Activated CD4-positive, CD25-positive, alpha-beta regulatory T cell treated with anti-CD3 and anti-CD28 coated beads, Interleukin-2, amount 50 U/mL, for 72 hours (primary cell): ENCODE measurements at places on chromosomes 11 and 22.

DNA sequence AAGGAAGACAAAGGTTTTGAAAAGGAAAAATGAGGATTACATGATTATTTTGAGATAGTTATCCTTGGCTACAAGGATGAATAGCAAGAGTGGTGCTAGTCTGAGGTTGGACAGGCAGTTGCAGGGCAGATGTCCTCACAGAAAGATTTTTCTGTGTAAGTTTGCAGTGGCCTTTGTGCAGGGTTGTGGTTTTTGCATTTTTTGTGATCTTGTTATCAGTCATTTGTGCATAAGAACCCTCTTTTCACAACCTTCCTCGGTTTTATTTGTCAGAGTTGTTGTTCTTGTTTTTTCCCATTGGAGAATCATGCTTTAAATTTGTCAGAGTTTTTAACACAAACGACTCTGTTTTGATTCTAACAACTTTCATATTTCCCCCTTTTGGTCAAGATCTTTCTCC is 1.4 kb downstream of the CCDC134 start:
- no peak for DNase-seq

DNA sequence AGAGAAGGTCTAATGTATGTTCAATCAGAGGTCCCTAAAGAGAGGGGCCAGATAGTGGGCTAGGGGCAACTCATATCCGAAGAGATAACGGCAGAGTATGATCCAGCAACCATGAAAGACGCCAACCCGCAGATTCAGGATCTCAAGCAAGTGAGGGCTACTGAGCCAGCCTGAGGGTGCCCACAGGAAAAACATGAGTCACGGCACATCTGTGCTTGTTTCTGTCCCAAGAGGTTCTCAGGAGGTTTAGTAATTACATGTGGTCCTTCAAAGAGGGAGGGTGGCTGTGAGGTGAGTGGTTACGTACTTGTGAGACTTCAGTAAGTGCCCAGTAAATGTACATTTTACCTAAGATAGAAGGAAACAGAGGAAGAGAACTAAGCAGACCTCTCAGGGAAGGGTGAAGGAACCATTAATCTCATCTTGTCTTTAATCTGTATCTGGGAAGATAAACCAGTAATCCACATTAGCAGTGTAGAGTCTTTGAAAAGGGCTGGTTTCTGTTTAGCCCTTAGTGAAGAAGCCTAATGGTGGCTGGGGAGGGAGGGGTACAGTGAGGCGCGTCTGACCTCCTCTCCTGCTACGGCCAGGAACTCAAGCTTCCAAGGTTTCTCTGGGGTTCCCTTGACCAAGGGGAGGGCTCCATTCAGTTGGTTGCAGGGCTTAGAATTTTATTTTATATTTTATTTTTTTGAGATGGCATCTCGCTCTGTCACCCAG is 10.2 kb downstream of the SIRT3 start:
- DNase-seq: no peak

DNA sequence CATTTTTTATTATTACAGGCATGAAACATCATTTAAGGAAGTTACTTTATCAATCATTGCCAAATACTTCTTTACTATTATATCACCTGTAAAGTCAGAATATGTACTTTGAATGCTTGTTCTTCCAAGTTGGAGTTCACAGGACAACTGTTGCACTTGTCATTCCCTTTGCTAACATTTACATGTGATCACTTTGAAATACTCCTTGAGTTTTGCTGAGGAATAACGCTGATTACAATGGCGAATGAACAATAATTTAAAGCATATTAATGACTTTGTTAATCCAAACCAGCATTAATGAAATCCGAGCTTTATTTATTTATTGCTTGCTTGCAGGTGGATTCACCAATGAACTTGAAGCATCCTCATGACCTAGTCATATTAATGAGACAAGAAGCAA is 20.2 kb downstream of the TTC17 start:
- DNase-seq: no peak

DNA sequence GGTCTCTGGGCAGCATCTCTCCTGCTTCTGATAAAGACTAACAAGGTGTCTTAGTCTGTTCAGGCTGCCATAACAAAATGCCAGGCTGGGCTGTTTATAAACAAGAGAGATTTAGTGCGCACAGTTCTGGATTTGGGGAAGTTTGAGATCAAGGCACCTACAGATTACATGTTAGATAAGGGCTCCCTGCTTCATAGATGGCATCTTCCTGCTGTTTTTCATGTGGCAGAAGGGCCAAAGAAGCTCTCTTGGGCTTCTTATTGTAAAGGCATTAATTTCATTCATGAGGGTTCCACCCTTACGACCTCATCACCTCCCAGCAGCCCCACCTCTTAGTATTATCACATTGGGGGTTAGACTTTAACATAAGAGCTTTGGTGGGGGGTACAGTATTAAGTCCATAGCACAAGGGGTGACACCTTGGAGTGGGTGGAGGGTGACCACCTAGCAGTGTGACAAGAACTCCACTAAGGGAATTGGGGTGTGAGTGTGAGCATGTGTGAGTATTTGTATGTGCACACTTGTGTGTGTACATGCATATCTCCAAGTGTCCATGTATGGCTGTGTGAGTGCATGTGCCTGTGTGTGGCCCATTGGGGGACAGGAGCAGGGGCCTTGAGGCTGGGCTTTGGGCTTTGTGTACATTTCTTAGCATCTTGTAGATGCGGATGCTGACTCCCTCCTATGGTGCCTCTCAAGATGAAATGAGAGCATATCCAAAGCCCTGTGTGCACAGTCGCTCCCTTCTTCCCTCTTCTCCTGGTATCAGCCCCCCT is 42.7 kb downstream of the BCR start:
- DNase-seq: no peak

DNA sequence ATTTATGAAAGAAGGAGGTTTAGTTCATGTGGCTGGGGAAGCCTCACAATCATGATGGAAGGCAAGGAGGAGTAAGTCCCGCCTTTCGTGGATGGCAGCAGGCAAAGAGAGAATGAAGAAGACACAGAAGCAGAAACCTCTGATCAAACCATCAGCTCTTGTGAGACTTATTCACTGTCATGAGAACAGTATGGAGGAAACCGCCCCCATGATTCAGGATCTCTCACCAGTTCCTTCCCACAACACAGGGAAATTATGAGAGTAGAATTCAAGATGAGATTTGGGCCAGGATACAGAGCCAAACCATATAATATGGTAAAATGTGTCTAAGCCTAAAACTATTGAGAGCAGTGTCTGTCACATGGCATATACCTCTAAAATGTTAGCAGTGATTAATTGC is 503.8 kb upstream of the CCDC179 start:
- DNase-seq: no peak

GRCh38 chr22:43301866-43302265 is 41.3 kb downstream of the SCUBE1 start:
- DNase-seq: no peak
